Glutamatergic neuron (in vitro differentiated cells): ENCODE measurements at places on chromosomes 5 and 9. TPM values are rescaled to one million over a fixed set of nuclear protein-coding genes. Genes with fewer than 3 reads are reported as not detected.
A peak's percentile ranks its signal among the peaks of the same experiment; 100 is the strongest.

- DNase-seq, result no peak
These were observed 102.4 kb downstream of the ZNF354C start for GRCh38 chr5:179162351-179163235.

GRCh38 chr5:161093100-161093499 lies 241.1 kb upstream of the ATP10B start:
- DNase-seq, result no peak

- no peak for DNase-seq
These were observed 42.7 kb downstream of the CYLC2 start for GRCh38 chr9:103037508-103038477.

DNA sequence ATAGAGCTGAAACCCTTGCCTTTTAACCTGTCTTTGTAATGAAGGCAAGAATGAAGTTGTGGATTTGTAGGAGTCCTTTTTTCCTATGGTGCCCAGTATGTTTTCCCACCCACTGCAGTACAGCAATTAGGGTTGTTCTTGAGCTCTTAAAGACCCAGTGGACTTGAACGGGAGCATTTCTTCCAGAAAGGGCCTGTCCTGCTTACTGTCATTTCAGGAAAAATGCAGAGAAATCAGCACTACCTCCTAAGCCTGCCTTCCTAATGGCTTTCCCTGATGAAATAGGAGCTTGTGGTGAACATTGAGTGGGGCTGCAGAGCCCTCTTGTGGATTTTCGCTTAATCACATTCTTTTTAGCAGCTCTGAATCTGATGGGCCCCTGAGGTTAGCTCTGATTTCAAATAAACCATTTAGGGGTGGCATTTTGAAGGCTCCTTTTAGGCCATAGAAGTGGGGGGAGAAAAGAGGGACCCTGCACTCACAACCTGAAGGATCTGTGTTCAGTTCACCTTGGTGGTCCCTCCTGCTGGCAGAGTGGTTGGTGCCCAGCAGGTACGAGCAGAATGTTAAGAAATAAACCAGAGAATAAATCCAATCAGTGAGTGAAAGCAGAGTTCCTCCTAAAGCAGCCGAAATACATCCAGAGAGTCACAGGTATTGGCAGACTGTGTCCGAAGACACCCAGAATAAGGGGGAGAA lies 188.0 kb upstream of the KLF9 start:
- peak; percentile 41 for DNase-seq

DNA sequence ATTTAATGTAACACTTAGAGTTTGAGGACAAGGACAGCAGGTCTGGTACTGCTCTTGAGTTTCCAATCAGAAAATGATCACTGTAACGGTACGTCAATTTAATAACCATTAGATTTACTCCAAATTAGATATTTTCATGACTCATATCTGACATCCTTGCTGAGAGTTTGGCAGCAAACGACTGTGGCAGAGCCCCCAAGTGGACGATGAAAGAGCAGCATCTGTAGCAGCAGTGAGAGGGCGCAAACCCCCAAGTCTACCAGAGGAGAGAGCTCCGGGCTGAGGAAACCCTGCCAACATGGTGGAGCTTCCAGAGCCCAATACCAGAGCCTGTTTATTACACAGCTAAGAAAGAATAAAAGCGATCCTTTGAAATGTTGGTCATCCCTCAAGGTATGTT lies 73.2 kb upstream of the EPB41L4A start:
- peak; percentile 68 for DNase-seq

DNA sequence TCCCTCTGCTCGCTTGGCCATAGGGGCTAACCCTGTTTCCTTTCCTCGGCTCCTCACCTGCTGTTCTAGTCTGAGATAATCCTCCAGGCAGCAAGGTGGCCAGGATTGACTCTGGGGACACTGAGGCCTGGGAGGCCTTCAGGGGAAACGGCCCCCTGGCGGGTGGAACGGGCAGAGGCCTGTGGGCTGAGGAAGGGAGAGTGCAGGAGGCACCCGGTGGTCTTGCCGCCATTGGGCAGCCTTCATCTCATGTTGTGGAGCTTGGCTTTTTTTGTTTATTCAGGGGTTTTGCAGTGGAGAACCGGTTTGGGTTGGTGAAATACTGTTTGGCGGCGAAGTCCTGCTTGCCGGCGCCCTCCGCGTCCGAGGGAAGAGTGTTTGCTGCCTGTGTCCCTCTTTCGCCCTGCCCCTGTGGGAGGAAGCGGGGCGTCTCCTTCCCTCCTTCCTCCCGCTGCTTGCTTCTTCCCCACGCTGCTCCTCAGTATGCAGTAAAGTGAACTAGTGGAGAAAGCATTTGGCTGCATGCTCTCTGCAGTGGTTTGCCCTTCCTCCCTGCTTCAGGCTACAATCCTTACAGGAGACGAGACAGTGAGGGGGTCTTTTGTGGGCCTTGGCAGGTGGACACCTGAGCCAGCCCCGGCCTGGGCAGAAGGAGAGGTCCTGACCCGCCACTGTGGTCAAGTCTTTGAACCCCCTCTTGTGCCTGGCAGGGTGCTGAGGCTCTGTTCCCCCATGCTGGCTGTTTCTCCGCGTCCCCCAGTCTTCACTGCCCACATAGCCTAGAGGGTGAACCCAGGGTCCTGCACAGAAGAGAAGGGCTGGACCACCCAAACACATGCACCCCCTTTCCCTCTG lies 30.8 kb upstream of the PRDM12 start:
- no peak for DNase-seq

- DNase-seq, result no peak
These were observed 6.9 kb downstream of the AK3 start for GRCh38 chr9:4734150-4734549.

- DNase-seq, result no peak
These were observed 30.8 kb upstream of the ACOT12 start for GRCh38 chr5:81424728-81425127.

DNA sequence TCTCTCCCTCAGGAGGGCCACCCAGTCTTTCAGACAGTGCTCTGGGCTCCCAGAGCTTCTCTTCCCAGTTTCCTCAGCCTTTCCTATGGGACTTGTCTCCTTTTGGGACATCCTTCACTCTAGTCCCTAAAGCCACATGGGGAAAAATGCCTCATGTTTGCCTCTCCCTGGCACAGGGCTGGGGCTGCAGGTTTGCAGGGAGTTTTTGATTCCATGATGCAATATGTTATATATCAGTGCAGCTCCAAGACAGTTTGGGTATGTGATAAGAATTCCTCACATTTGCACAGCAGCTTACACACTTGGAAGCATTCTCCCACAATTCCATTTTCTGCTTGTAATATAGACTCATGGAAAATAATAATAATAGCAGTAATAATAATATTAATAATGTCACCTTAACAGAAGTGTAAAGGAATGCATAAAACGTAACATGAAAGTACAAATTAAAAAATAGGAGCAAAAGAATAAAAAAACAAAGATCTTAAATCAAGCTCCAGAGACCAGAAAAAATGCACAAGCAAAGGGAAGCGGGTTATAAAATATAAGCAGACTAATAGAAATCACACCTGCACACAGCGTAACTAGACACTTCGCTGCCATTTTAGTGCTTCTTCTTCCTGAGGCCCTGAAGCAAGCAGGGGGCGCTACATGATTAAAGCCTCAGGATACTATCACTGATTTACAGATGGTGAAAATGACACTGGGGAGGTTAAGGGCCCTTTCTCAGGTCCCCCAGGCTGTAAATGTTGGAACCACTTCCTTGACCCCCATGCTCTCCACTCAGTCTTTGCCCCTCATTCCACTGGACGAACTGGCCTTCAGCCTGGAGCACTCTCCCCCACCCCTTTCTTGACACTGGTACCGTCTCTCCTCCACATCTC lies 70.0 kb upstream of the IL17B start:
- DNase-seq, result no peak

- no peak for DNase-seq
These were observed 561.1 kb downstream of the RAB3C start for GRCh38 chr5:59143926-59144333.

GRCh38 chr5:61467766-61468482 lies 135.9 kb downstream of the ZSWIM6 start:
- DNase-seq, result no peak

- no peak for DNase-seq
These were observed 43.3 kb downstream of the VAV2 start for GRCh38 chr9:133948561-133949485.

- no peak for DNase-seq
These were observed 15.9 kb upstream of the TRIM14 start for GRCh38 chr9:98134702-98135557.

DNA sequence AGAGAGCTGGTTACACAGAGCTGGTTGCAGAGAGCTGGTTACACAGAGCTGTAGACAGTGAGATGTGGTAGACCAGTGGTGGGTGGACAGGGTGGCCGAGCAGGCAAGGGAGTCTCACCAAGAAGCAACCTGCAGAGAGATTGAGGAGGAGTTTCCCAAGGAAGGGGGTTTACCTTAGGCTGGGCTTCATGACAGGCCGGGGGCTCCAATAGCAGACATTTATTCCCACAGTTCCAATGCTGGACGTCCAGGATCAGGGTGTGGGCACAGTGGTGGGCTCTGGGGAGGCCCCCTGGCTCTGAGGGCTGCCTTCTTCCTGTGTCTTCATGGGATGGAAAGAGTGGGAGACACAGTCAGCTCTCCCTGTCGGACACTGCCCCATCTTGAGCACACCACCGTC lies 386.9 kb upstream of the IRX4 start:
- no peak for DNase-seq

DNA sequence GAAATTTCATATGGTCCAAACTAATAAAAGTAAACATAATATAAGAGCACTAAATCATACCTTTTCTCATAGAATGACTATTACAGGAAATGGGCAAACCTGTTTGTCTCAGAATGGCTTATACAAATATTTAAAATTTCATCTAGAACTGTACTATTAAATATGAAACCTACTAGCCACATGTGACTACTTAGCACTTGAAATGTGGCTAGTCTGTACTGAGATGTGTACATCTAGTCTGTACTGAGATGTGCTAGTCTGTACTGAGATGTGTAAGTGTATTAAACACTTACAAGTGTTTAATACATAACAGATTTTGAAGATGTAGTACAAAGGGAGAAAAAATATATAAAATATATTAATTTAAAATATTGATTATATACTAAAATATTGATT lies 22.4 kb downstream of the ABITRAM start:
- DNase-seq, result no peak

DNA sequence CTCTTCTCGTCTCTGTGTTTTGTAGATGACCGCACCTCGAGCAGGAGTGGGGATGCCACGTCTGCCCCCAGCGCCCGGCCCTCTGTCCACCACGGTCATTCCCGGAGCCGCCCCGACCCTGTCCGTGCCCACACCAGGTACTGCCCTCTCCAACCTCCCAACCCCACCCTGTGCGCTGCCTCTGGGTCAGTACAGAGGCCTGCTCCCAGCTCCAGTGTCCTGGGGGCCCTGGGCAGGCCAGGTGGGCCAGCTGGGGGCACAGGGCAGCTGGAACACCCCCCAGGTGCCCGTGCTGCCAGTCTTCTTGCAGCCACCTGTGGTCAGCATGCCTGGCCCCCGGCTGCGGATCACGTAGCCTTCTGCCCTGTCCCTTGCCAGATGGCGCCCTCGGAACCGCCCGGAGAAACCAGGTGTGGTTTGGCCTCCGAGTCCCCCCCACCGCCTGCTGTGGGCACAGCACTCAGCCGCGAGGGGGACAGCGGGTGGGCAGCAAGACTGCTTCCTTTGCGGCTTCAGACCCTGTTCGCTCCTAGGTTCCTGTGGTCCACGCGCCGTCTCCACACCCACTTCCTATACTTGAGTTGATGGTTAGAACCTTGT lies 133.7 kb downstream of the WNK2 start:
- no peak for DNase-seq

Gene UBAC1
- 48.4 TPM for total RNA-seq

Gene CDC14B
- 9.2 TPM for total RNA-seq

Gene MRPS27
- total RNA-seq, result 30.1 TPM

Gene CDC20B
- total RNA-seq, result 0.34 TPM

Gene RAI14
- 259 TPM for total RNA-seq

Gene ADAMTS13
- total RNA-seq, result 27.9 TPM

Gene PCDHB2
- total RNA-seq, result 103 TPM

Gene ISL1
- total RNA-seq, result 152 TPM

Gene IFNA21
- not detected for total RNA-seq

Gene GRM6
- total RNA-seq, result not detected

Gene CAAP1
- 14.3 TPM for total RNA-seq

Gene ASPN
- total RNA-seq, result not detected

Gene MEGF10
- total RNA-seq, result 0.69 TPM

Gene SIT1
- total RNA-seq, result 3.4 TPM
